ENCODE measurements at places on chromosomes 5 and 9. TPM values are rescaled to one million over a fixed set of nuclear protein-coding genes. Genes with fewer than 3 reads are reported as not detected.

- no peaks in the 10 kb centered on the region for H3K36me3 ChIP-seq
- peaks cover 35% of the 10 kb centered on the region for H3K4me1 ChIP-seq
- H3K4me3 ChIP-seq = no peak overlapping the region
- no peaks in the 10 kb centered on the region for H3K27me3 ChIP-seq
- DNase-seq = peak; percentile 43
Observed at GRCh38 chr9:127578952-127579853, 32.9 kb upstream of the STXBP1 start.

DNA sequence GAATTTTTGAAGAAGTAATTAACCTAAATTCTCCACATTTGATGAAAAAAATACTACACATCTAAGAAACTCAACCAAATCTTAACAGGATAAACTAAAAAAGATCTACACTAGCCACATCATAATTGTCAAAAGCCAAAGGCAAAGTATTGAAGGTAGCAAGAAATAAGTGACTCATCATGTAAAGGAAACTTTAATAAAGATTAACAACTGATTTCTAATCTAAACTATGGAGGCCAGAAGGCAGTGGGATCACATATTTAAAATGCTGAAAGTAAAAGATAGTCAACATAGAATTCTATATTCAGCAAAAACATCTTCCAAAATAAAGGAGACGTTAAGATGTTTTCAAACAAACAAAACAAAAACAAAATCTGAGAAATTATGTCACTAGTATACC, 2002.9 kb downstream of the MAT2B start:
- no peaks in the 10 kb centered on the region for H3K4me1 ChIP-seq
- no peak for DNase-seq
- no peaks in the 10 kb centered on the region for H3K27me3 ChIP-seq

SLC6A18 gene
- not detected for total RNA-seq

DNA sequence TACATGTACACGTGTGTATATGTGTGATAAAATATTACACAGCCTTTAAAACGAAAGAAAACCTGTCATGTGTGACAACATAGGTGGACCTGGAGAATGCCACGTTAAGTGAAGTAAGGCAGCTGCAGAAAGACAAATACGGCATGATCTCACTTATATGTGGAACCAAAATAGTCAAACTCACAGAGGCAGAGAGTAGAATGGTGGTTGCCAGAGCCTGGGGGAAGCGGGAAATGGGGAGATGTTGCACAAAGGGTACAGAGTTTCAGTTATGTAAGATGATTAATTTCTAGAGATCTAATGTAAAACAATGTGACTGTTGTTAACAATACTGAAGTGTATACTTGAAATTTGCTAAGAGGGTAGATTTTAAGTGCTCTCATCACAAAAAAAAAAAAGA, 34.8 kb downstream of the ADAMTS12 start:
- no peaks in the 10 kb centered on the region for H3K36me3 ChIP-seq
- H3K4me1 ChIP-seq = no peaks in the 10 kb centered on the region
- no peak for DNase-seq
- H3K4me3 ChIP-seq = no peak overlapping the region

DNA sequence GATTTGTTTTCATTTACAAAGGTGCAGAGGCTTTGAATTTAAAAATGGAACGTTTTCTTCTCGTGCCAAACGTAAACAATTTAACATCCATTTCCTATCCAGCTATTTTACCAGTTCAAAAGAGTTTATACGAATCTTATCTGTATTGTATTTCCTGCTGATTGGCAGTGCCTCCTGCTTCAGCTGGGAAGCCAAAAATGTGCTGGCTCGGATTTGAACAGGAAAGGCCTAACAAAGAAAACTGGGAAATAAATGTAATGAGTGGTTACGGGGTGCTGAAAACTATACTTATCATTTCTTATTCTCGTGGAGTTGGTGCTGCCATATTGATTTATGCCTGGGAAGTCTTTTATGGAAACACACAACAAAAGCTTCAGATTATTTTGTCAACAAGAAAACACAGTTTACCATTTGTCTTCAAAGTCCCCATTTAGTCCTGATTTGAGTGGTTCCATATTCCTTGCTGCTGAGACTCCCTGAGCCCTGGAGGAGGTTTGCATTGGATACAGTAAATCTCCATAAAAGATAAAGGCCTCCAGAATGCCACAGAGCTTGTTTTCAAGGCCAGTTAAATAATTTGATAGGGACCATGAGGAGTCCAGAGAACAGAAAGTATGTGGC, 507.4 kb downstream of the RASEF start:
- no peaks in the 10 kb centered on the region for H3K36me3 ChIP-seq
- H3K27ac ChIP-seq = no peak overlapping the region
- H3K4me3 ChIP-seq = no peak overlapping the region
- H3K27me3 ChIP-seq = no peaks in the 10 kb centered on the region

GRCh38 chr9:119375892-119376291, 6.7 kb upstream of the BRINP1 start:
- H3K27ac ChIP-seq = no peak overlapping the region
- H3K4me1 ChIP-seq = no peaks in the 10 kb centered on the region
- H3K27me3 ChIP-seq = no peaks in the 10 kb centered on the region
- no peaks in the 10 kb centered on the region for H3K36me3 ChIP-seq
- DNase-seq = no peak
- no peak overlapping the region for H3K4me3 ChIP-seq

STC2 gene
- 3.8 TPM for total RNA-seq

- H3K27me3 ChIP-seq = no peaks in the 10 kb centered on the region
- H3K4me1 ChIP-seq = no peaks in the 10 kb centered on the region
- H3K36me3 ChIP-seq = no peaks in the 10 kb centered on the region
Observed at GRCh38 chr9:99085949-99086948, 18.7 kb upstream of the TGFBR1 start.

All from Peyer's patch (tissue), 4 donors.